ENCODE measurements at places on chromosomes 13 and 19. TPM values are rescaled to one million over a fixed set of nuclear protein-coding genes. Genes with fewer than 3 reads are reported as not detected.

TMEM238 gene
- 10.8 TPM for total RNA-seq

TIMM44 gene
- 72.7 TPM for total RNA-seq

GRK1 gene
- total RNA-seq = not detected

SPATA13 gene
- 94.5 TPM for total RNA-seq

BCL2L12 gene
- 15.6 TPM for total RNA-seq

EXOC3L2 gene
- total RNA-seq = not detected

DNA sequence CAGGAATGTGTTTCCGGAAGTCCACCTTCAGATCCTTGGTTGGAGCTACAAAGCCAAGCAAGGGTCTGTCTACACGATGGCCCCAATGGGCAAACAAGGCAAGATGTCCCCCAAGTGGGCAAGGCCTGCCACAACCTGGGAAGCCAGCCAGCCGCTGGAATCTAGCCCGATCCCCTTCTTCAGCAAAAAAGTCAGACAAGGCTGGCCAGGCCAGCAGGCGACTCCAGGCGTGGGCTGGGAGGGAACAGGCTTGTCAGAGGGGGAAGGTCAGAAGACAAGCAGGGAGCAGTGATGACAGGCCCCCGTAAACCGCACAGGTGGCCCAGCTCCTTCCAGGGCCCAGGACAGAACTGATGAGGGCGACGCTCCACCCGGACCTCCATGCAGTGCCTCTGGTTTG, 69.7 kb upstream of the WASF3 start:
- peaks cover 4% of the 10 kb centered on the region for H3K27me3 ChIP-seq
- peaks cover 4% of the 10 kb centered on the region for H3K4me1 ChIP-seq
- no peak for DNase-seq

DNA sequence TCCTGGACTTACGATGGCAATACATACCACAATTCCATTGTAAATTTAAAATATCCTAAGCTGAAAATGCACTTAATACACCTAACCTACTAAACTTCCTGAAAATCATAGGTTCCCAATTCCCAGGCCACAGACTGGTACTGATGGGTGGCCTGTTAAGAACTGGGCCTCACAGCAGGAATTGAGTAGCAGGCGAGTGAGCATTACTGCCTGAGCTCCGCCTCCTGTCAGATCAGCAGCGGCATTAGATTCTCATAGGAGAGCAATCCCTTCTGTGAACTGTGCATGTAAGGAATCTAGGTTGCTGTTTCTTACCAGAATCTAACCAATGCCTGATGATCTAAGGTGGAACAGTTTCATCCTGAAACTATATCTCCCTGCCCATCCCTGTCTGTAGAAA, 1670.2 kb upstream of the PCDH20 start:
- no peaks in the 10 kb centered on the region for H3K27me3 ChIP-seq
- H3K4me1 ChIP-seq = no peaks in the 10 kb centered on the region
- DNase-seq = no peak
- no peak overlapping the region for H3K27ac ChIP-seq

GRCh38 chr19:11261971-11262839, at the start of gene DOCK6:
Gene DOCK6 (minus strand): TSS chr19:11262524. CDS start chr19:11262440, 84 bp downstream.
- peaks cover 64% of the 10 kb centered on the region for H3K27me3 ChIP-seq
- H3K27ac ChIP-seq = no peak within 1 kb of the TSS
- no peaks in the 10 kb centered on the region for H3K36me3 ChIP-seq
- H3K4me3 ChIP-seq = peak within 1 kb of the TSS; percentile 25
- no peaks in the 10 kb centered on the region for H3K4me1 ChIP-seq
- DNase-seq = no peak

DNA sequence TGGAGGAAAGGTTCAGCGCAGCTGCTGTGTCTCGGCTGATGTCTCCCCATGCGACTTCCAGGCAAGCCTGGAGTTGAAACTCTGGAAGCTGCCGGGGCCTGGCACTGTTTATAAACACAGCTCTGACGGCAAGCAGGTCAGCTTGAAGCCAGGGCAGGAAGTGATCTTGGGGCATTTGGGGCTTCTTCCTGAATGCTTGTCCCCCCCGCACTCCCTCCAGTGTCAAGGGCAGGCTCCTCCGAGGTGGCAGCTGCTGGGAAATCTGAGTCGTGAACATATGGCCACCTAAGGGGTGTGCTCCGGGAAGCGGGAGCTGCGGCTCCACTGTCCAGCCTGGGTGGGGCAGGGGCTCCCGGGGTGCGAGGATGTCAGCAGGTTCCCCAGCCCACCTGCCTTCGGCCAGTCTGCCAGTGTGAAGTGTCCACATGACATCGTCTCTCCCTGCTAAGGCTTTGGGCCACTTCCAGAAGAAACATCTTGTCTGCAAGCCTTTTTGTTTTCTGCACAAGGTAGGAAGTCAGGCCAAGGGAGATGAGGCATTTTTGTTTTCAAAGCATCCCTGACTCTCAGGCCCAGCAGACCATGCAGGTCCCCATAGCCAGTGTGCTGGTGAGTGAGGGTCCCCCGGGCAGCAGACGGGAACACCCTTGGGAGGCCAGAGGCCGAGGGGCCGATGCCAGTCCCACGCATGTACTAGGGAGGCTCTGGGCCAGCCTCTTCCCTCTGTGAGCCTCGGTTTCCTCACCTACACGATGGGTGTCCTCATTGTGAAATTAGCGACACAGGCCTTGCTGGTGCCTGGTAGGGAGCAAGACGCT, 2.7 kb downstream of the PIAS4 start:
- H3K4me3 ChIP-seq = no peak overlapping the region
- H3K27ac ChIP-seq = no peak overlapping the region

DNA sequence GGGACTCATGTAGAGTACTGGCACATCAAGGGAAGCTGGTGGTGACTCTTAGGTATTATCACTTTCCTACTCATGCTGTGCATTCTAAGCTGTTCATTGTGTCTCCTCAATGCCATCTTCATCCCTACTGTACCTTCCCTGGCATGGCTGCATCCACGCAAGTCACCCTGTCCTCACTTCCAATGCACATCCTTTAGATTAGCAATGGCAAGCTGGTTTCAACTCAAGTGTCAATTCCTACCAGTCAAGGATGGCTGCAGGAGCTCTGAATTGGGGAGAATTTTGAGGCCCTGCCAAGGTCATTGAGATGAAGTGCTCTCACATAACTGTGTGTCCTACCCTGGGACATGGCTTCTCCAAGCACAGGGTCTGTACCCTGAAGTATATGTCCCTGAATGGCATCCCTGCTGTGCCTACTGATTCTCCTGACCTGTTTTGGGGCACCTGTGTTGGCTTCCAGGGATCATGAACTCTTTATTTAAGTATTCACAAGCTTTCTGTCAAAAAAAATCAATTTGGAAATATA, 24.6 kb downstream of the COL4A1 start:
- no peak overlapping the region for H3K27ac ChIP-seq
- H3K4me3 ChIP-seq = no peak overlapping the region
- peaks cover 11% of the 10 kb centered on the region for H3K27me3 ChIP-seq
- DNase-seq = no peak
- no peaks in the 10 kb centered on the region for H3K4me1 ChIP-seq
- no peaks in the 10 kb centered on the region for H3K36me3 ChIP-seq

- H3K4me3 ChIP-seq = no peak overlapping the region
- no peaks in the 10 kb centered on the region for H3K4me1 ChIP-seq
- no peaks in the 10 kb centered on the region for H3K27me3 ChIP-seq
Observed at GRCh38 chr13:49265822-49266221, 18.1 kb downstream of the CDADC1 start.

DNA sequence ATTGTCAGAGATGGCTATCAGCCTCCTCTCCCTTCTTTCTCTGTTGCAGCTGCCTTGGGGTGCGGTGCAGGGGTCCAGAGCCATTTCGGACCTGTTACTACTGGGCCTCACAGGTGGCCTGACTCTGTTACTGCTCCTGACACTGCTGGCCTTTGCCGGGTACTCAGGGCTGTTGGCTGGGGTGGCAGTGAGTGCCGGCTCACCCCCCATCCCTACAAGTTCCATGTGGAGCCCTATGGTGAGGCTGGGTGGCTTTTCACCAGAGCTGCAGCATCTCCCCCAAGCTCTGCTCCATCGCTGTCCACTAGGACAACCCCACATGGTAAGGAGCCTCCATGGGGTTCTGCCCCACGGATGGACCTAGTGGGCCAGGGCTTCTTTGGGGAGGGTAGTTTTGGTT, 13.7 kb upstream of the ZNF492 start:
- H3K27ac ChIP-seq = no peak overlapping the region
- no peak for DNase-seq

DNA sequence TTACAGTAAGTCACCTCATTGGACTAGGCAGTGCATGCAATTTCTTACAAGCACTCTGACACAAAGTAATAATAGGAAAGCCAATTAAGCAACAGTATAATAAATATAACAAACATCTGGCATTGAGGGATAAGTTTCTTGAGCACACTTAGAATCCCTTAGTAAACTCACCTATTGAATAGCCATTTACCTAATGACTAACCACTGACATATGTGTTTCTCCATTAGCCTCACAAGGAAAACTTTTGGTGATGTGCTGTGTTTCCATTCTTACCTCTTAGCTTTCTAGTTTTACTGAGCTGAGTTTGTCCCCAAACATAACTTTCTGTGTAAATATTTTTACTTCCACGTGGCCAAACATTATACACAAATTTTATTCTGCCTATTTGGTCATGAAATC, 47.4 kb upstream of the PCDH9 start:
- H3K4me3 ChIP-seq = no peak overlapping the region
- no peaks in the 10 kb centered on the region for H3K36me3 ChIP-seq
- no peak for DNase-seq
- no peaks in the 10 kb centered on the region for H3K4me1 ChIP-seq
- H3K27ac ChIP-seq = no peak overlapping the region
- no peaks in the 10 kb centered on the region for H3K27me3 ChIP-seq

GRCh38 chr13:25871389-25872125, 180.3 kb downstream of the SHISA2 start:
- H3K4me3 ChIP-seq = no peak overlapping the region
- no peaks in the 10 kb centered on the region for H3K27me3 ChIP-seq
- no peak for DNase-seq
- H3K27ac ChIP-seq = no peak overlapping the region
- H3K36me3 ChIP-seq = no peaks in the 10 kb centered on the region
- peaks cover 33% of the 10 kb centered on the region for H3K4me1 ChIP-seq

- peaks cover 11% of the 10 kb centered on the region for H3K27me3 ChIP-seq
- H3K27ac ChIP-seq = no peak overlapping the region
- DNase-seq = no peak
- H3K4me1 ChIP-seq = peaks cover 13% of the 10 kb centered on the region
- no peaks in the 10 kb centered on the region for H3K36me3 ChIP-seq
Observed at GRCh38 chr13:51959773-51960172, 51.5 kb downstream of the ATP7B start.

DNA sequence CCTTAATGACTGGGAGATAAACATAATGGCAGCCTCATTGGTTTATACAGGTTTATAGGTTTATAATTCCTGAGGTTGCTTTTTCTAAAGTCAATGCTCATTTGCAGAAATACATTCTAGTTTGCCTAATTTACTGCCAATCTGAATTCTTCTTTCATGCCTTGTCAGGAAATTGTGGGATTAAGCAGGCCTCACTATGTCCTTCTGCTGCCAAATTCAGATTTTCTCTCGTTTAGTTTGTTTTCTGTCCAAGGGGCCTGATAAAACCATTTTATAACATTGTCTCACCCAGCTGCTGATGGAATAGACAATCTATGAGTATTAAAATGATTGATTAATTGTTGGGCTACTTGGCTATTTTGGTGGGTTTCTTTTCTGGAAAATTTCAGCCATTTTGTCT, 42.4 kb upstream of the OBI1 start:
- H3K4me1 ChIP-seq = no peaks in the 10 kb centered on the region
- H3K36me3 ChIP-seq = no peaks in the 10 kb centered on the region
- H3K4me3 ChIP-seq = no peak overlapping the region

GRCh38 chr19:55275851-55276719, 3.8 kb downstream of the HSPBP1 start:
- DNase-seq = no peak
- H3K36me3 ChIP-seq = peaks cover 18% of the 10 kb centered on the region
- peak overlapping the region; percentile 75 for H3K27ac ChIP-seq
- H3K4me3 ChIP-seq = no peak overlapping the region

GRCh38 chr13:75481176-75482069, 546 bp downstream of the TBC1D4 start:
- no peaks in the 10 kb centered on the region for H3K36me3 ChIP-seq
- peak; percentile 7 for DNase-seq
- no peak overlapping the region for H3K27ac ChIP-seq
- H3K4me1 ChIP-seq = peaks cover 6% of the 10 kb centered on the region

DNA sequence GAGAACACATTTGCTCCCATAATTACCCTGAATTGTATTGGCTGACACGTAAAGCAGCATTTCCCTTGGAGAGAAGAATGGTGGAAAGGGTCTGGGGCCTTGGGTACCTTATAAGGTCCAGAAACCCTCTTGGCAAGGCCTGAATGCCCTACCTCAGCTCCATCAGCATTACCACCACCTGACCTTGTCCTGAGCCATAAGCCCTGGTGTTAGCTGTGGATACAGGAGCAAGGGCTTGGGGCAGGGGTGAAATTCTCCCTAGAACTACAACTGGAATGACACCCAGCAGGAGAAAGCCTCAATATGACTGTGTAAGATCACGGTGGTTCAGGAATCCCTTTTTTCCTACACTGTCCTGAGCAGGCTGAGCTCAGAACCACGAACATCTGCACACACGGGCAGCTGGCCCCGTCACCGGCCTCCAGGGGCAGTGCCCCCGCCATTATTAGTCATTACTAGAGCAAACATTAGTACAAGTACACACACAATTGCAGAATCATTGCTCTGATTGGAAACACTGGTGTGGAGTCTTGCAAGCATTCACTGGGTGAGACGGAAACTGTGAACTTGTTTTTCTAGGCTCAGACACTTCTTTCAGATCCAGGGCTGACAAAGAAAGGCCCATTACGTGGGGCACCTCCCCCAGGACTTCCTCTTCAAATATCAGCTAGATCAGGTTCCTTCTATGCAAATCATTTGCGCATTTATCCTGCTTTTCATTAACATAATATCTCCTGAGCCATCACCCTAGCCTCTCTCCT, 26.8 kb upstream of the MTIF3 start:
- no peak for DNase-seq
- H3K36me3 ChIP-seq = no peaks in the 10 kb centered on the region
- peaks cover 11% of the 10 kb centered on the region for H3K4me1 ChIP-seq

- H3K27me3 ChIP-seq = no peaks in the 10 kb centered on the region
- H3K36me3 ChIP-seq = peaks cover 6% of the 10 kb centered on the region
- H3K4me1 ChIP-seq = peaks cover 11% of the 10 kb centered on the region
- no peak overlapping the region for H3K4me3 ChIP-seq
- H3K27ac ChIP-seq = no peak overlapping the region
Observed at GRCh38 chr13:45370922-45371406, 30.0 kb upstream of the TPT1 start.

DNA sequence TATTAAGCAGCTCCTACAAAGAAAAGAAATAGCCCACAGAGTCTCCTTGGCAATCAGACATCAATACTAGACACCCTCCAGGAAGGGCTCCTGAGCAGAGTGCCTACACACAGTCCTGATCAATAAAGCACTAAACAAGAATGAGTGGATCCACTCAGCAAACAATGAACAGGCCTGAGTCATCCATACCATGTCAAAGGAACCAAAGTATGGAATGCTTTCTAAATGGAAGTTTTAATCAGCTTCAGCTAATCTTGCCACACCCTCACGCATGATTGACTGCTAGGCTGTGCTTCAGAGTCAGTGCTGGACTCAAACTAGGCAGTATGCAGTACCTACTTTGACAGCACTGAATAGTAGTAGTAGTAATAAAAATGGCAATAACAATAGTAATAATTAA, 392.7 kb upstream of the HTR2A start:
- H3K27ac ChIP-seq = no peak overlapping the region
- no peak overlapping the region for H3K4me3 ChIP-seq
- DNase-seq = no peak
- no peaks in the 10 kb centered on the region for H3K27me3 ChIP-seq
- H3K4me1 ChIP-seq = no peaks in the 10 kb centered on the region

Data from T-cell (primary cell).